ENCODE measurements at places on chromosomes 6 and 20.
A peak's percentile ranks its signal among the peaks of the same experiment; 100 is the strongest.

- DNase-seq, result no peak
Observed at GRCh38 chr6:34260576-34261267, 11.9 kb upstream of the SMIM29 start.

GRCh38 chr20:51799401-51799860, 2.9 kb downstream of the SALL4 start:
- DNase-seq, result no peak

- DNase-seq, result no peak
Observed at GRCh38 chr6:32047539-32047854, 9.3 kb downstream of the CYP21A2 start.

DNA sequence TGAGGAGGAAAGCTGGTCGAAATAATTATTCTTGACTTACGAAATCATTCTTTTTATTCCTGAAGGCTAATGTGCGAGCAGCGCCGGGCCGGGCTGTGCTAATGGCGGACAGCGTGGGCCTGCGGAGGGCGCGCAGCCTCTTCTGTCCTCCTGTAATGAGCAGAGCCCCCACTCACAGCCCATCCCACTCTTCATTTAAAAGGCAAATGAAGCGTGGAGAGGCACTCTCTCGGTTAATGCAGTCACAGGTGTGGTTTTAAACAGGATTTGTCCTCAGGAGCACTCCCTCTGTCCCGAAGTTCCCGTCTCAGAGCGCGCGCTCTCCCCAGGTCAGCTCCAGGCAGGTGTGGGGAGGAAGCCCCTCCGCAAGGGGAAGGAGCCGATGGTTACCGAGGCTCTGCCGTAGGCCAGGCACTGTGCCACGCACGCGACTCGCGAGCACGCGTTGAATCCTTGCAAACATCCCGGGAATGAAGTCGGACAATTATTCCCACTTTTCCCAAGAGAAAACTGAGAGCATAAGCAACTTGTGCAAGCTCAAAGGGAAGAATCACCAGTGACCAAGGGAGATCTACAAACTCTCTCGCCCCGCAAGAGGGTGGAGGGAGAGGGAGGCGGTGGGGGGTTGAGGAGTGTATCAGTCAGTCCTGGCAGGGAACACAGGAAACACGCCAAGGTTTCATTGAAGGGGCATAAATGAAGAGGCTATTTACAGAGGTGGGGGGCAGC, 35.5 kb upstream of the ZFAND3 start:
- DNase-seq, result peak; percentile 50

GRCh38 chr6:165426892-165427291, 117.5 kb upstream of the C6orf118 start:
- no peak for DNase-seq

- DNase-seq, result no peak
Observed at GRCh38 chr6:133752129-133752528, 136.8 kb upstream of the TCF21 start.

- DNase-seq, result no peak
Observed at GRCh38 chr20:31818376-31818908, 714 bp upstream of the MYLK2 start.

Measured in head of caudate nucleus (tissue), 42 donors.